Urinary bladder (tissue), 4 donors: ENCODE measurements at places on chromosomes 12 and 14.

GRCh38 chr14:78090864-78091263, 79.3 kb upstream of the NRXN3 start:
- DNase-seq = no peak

DNA sequence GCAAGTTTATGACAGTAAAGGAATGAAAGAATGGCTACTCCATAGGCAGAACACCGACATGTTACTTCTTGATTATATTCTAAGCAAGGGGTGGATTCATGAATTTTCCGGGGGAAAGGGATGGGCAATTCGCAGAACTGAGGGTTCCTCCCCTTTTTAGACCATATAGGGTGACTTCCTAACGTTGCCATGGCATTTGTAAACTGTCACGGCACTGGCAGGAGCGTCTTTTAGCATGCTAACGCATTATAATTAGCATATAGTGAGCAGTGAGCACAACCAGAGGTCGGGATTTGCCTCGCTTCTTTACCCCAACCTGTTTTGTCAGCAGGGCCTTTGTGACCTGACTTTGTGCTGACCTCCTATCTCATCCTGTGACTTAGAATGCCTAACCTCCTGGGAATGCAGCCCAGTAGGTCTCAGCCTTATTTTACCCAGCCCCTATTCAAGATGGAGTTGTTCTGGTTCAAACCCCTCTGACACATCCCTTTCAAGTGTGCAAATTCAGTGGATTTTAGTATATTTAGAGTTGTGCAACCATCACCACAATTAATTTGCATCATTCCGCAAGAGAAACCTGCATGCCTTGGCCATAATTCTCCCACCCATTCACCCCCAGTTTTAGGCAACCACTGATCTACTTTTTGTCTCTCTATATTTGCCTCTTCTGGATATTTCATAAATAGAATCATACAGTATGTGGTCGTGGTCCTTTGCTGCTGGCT, 27.4 kb downstream of the PALS1 start:
- no peak for DNase-seq

DNA sequence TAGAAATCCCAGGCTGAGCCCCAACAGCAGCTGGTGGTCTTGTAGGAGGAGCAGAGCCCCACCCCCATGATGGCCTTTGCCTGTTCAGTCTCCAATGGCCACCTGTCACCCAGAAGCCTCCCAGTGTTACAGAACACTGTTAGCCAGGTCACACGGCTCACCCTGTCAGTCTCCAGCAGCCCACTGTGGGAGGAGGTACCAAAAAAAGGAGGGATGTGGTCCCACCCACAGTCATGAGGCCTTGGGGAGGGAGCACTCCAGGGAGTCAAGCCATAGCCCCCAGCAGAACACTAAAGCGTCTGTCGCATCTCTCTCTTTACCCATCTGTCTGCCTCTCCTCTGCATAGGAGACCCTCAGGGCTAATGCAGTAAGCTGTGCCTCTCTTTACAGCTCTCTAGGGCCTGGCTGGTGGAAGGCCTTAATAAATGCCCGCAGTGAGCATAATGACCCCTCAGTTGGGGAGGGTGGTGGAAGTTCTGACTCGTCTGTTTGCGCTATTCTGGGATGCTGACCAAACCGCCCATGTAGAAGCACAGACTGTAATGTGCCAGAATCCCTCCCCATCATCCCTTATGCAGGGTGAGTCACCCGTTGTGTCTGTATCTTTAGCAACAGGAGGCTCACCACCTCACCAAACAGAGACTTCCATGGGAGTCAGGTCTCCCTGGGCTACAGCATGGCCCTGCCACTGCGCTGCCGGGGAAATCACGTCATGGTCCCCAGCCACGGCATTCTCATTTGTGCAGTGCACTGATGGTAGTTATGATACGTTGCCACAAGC, 14.6 kb downstream of the C14orf132 start:
- no peak for DNase-seq

GRCh38 chr12:3594966-3595365, 104.0 kb downstream of the PRMT8 start:
- DNase-seq = no peak

DNA sequence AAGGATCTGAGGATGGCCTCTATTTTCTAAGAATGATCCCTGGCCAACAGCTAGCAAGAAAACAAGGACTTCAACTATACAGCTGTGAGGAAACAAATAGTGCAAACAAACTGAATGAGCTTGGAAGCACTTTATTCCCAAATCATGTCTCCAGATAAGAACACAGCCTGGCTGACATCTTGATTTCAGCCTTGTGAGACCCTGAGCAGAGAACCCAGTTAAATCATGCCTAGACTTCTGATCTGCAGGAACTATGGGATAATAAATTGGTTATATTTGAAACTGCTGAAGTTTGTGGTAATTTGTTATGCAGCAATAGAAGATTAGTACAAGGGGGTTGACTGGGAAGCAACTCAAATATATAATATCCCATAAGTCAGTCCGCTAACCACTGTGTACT, 183.9 kb upstream of the BMP4 start:
- no peak for DNase-seq

GRCh38 chr12:90659060-90659459, 295.9 kb downstream of the CCER1 start:
- no peak for DNase-seq

GRCh38 chr12:42684802-42685071, 95.2 kb upstream of the PRICKLE1 start:
- no peak for DNase-seq

GRCh38 chr12:116092776-116093175, 184.7 kb downstream of the MED13L start:
- DNase-seq = no peak

DNA sequence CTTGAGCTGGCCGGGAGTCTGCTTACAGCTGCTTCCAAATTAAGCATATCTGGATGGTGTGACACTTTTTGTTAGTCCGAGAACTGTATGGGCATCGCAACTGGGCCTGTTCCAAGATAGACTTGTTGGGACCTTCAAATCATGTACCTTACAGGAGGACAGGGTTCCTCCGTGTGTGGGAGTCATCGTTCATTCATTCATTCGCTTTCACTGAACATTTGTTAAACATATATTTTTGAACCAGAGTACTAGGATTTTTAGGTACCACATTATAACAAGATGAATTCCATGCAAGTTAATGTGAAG, 387 bp upstream of the IPO8 start:
- no peak for DNase-seq
